ENCODE measurements at places on chromosomes 5 and 9.

DNA sequence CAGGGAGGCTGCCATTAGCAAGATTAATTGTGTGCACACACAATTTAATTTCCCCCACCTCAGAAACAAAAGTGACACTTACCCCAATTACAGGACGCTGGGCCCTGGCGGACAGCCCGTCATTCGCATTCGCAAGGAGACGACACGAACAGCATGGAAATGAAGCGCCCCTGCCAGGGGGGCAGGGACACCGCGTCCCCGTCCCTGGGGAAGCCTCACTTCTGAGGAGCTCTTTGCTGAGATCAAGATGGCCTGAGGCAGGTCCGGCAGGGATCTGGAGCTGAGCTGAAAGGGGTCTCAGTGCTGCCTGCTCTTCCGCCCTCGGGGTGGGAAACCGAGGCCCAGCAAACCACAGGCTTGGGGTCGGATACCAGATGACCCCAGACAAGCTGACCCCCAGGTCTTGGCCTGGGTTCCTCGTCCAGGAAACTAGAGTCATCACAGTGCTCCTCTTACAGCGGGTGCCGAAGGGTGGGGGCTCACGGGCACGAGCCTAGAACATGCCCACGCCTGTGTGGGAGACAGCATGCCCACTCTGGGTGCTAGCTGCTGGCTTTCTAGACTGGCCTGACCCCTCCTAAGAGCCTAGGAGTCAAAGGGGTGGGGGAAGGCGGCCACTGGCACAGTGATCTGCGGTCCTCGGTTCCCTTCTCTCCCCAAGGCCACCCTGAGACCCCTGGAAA, 103.2 kb downstream of the VAV2 start:
- DNase-seq = no peak

GRCh38 chr5:154418344-154418820, 27.4 kb upstream of the SAP30L start:
- no peak for DNase-seq

GRCh38 chr9:98501819-98502218, 206.9 kb downstream of the GABBR2 start:
- DNase-seq = no peak

DNA sequence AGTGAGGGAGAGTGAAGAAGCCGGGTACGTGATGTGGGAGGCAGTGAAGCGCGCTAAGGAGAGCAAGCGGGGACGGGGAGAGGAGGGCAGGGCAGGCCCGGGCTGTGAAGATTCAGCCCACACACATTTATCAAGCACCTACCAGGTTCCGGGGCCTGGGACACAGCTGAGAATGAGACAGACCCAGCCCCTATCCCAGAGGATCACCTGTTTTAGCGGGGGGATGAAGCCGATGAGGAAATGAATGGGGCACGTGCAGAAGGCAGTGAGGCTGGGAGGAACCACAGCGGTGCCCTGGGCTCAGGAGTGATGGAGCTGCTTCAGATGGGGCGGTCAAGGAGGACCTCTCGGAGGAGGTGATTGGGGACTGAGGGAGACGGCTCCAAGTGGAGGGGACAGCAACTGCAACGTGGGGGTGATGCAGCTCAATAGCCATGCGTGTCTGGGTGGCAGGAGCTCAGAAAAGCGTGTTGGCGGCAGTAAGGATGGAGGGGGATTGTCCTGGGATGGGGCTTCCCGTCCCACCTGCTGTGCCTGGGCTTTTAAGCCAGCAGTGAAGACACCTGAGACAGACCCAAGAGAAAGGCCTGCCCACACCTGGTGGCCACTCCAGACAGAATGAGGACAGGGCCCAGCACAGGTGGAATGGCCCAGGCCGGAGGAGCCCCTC, 77.5 kb upstream of the UNC5A start:
- DNase-seq = no peak

DNA sequence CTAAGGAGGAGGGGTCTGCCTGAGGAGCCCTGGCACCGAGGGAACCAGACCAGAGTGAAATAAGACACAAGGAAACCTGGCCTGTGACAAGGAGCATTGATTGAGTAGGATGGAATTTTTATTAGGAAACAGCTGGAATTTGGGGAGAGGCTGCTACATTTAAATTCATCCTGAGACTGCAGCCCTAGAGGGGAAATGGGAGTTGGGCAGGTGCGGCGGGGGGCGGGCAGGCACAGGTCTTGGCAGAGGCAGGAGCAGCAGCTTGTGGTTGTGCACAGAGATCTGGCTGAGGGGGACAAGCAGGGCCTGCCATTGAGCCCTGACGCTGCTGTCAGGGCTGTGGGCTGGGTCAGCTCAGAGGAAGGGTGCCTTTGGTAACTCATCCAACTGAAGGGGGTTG, 71.6 kb downstream of the PCDH1 start:
- DNase-seq = no peak
